Mucosa of gallbladder (tissue), 1 donor: ENCODE measurements at places on chromosomes 7 and 10.

GRCh38 chr10:114872519-114873087 lies 51.0 kb downstream of the FHIP2A start:
- no peak for DNase-seq

- no peak for DNase-seq
These were observed 649.2 kb upstream of the C7orf33 start for GRCh38 chr7:147941381-147941780.

DNA sequence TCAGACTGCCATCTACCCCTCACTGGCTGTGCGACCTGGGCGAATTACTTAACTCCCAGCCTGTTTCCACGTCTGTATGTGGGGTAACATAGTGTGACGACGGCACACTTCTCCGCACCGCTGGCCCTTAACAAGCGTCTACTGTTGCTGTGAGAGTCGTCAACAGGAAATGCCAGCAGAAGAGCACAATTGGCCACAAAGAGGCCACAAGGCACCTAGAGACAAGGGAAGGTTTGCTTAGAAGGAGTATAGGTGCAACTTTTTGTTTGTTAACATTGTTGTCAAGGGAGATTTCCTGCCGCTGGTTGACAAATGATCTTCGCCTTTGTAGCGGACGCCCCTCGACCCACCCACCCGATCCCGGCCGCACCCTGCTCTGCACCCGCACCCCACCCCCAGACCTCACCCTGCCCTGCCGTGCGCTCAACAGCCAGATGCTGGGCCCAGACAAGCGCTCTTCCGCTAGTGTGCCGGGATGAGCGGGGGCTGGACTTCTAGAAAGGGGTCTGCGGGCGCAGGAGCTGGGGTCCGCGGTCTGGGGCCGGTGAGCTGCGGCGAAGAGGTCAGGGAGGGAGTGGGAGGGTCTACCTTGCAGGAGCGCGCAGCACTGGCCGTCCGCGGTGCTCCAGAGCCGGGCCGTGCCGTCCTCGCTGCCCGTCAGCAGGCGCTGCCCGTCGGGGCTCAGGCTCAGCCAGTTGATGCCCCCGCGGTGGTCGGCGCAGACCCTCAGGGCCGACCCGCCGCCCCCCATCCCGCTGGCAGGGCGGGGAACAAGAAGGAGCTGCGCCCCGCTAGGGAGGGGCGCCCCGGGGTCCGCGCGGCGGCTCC lies 785 bp downstream of the WDR86 start:
- DNase-seq = peak; percentile 27

GRCh38 chr10:29685506-29685905 lies 50.7 kb upstream of the SVIL start:
- no peak for DNase-seq

- DNase-seq = no peak
These were observed 153.7 kb downstream of the CACNA2D1 start for GRCh38 chr7:82289889-82290288.

- no peak for DNase-seq
These were observed 73.9 kb downstream of the PDGFA start for GRCh38 chr7:445563-446288.

DNA sequence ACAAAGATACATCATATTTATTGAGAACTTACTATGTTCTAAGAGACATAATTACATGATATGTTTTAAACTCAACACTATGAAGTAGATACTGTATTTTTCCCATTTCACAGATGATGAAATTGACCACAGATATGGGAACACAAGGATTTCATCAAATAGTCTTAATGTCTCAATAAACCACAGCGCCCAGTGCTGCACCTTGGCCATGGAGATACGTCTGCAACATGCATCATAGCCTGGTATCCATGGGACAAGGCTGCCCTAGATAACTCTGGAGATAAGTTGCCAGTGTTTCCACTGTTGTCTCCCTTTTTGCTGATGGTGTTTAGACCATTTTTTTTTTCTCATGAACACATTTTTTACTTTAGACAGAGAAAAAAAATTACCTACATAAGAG lies 97.5 kb downstream of the GNAT3 start:
- DNase-seq = no peak

DNA sequence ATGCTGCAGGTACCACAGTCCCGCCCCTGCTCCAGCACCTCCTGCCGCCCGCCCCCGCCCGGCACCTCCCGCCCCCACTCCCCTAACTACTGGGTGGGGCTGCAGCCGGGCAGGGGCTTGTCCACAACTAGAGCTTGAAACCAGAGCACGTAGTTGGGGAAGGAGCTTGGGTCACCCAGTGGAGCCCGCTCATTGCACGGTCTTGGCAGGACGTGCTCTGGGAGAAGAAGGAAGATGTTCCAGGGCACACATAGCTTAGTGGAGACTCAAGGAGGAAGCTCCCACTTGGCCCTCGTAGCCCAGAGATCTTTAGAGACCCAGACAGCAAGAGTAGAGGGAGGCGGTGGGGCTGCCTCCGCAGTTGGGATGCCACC lies 692 bp downstream of the IGFBP1 start:
- no peak for DNase-seq

DNA sequence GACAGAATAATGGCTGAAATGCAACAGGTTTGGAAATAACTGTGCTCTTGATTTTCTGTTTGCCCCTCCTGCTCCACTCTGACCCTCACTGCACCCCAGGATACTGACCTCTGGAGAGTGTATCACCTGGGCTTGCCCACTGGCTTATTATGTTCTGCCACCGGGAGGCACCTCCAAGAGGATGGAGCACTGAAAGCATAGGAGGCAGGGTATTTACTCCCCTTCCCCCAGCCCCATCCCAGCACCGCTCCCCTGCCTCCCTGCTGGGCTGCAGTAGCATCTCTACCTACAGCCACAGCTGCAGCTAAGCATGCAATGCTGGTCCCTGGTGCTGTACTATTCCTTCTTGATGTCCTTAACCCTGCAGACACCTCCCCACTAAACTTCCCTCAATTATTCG lies 26.4 kb downstream of the RAB11FIP2 start:
- no peak for DNase-seq

DNA sequence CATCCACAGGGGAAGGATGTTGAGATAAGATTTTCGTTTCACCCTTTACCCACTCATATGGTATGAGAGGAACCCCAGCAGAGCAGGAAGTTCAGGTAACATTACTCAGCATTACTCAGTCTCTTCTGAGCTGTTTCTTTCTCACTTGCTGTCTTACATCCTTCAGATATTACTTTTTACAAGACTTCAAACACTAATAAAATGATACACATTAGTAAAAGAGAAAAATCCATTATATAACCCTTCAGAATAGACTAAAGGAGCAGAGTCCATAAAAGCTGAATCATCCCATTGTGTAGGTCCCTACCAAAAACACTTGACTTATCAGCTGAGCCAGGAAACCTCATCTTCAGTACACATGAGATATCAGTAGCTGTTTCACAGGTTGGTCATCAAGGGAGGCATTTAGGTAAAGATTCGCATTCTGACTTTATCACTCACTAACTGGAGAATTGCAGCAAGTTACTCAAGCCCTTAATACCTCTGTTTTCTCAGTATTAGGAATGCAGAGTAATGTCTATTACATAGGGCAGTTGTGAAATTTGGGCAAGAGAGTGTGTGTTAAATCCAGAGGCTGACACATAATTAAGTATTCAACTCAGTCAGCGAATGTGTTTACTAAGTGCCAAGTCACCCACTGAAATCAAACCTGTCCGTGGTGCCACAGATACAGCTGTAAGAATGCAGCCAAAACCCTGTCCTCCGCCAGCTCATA lies 44.7 kb downstream of the KLF6 start:
- DNase-seq = no peak

GRCh38 chr10:78964274-78964951 lies 104.4 kb upstream of the ZMIZ1 start:
- no peak for DNase-seq

GRCh38 chr7:27242555-27243339 lies at the start of gene EVX1:
TSS of gene EVX1 (plus strand) at chr7:27242802. CDS start at chr7:27243031, 229 bp downstream.
- DNase-seq = no peak

GRCh38 chr10:67095531-67095930 lies 169.7 kb downstream of the LRRTM3 start:
- DNase-seq = no peak

- no peak for DNase-seq
These were observed 47.0 kb downstream of the CDH23 start for GRCh38 chr10:71443676-71444075.

DNA sequence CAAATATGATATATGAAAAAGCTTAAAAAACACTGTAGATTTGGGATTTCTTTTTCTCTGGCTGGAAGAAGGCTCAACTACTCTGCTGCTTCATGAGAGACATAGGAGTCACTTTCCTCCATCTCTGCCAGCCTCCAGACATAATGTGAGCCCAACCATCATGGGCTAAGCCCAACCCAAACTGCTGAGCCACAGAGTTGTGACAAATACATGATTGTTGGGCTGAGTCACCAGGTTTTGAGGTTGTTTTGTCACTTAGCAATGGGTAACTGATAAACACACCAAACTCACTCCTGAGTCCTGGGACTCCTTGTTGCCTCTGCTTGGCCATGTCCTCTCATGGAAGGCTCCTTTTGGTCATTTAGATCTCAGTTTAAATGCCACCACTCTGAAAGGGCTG lies 381.8 kb upstream of the FZD8 start:
- no peak for DNase-seq

GRCh38 chr7:2621061-2621828 lies 10.5 kb upstream of the TTYH3 start:
- DNase-seq = peak; percentile 54

GRCh38 chr10:114767986-114768821 lies 53.4 kb upstream of the FHIP2A start:
- DNase-seq = no peak

GRCh38 chr10:78459639-78460037 lies 426.0 kb downstream of the RPS24 start:
- DNase-seq = no peak

DNA sequence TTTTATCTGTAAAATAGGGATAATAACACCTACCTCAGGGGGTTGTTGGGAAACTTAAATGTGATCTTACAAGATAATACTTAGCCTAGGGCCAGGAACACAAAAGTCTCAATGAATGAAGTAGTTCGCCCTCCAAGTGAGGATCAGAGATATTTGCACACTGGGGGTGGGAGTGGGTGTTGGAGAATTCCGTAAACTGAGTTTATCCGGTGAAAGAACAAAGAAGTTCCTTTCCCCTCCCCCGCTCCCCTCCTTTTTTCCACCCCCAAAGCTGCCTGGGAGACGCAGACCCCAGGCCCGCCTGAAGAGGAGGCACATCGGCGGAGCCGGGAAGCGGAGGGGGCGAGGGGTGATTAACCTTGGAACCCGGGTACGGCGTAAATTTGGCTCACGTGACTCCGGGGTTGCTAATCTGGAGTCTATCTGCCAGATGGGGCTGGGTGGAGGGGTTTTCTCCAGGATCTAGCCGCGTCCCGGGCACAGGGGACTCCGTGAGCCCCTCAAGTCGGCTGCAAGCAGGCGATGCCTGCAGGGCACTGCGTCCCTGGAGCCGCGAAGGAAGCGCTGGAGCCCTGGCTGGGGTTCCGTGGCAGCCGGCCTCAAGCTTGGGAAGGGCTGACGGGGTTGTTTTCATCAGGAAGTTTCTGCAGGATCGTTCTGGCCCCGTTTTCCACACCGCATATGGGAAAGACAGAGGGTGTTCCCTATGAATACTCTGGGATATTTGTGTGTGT lies 1.4 kb upstream of the PODXL start:
- no peak for DNase-seq

DNA sequence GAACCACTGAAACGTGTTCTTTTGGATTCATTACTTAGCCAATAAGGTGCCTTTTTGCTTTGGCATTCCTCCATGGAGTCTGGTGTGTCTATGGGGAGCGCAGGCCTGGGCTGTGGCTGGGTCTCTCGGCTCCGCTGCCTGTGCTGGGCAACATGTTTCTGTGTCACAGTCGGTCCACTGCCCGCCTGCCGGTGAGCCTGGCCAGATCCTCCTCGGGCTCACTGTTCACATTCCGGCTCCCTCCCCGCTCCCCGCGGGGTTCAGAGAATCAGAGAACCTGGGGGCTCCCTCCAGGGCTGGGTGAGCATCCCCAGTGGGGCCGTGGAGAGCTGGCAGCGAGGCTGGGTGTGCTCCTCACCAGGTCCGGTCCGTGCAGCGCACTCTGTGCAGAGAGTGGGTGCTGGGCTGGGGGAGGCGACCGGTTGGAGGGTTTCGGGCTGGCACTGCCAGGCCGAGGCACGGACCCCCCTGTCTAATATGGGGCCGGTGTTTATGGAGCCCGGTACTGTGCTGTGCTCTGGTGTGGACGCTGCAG lies 70.4 kb downstream of the INPP5A start:
- DNase-seq = no peak

GRCh38 chr10:25682203-25682851 lies 251.7 kb upstream of the MYO3A start:
- DNase-seq = no peak

DNA sequence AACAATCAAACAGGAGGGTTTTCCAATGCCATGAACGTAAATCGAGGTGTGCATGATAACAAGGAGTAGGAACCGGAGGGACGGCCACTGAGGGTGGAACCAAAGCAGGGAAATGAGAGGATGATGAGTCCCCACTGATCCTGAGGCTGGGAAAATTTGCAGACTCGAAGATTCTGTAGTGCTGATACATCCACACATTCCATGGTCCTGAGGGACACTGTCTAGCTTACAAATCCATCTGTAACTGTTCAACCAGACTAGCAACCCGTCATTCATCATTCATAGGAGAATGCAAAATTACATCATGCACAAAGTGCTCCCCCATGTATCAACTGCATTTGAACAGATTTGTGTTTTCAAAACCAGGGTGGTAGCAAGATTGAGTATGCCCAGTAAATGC lies 189.7 kb downstream of the PTPRN2 start:
- DNase-seq = no peak
